T-cell (primary cell): ENCODE measurements at places on chromosomes 7 and 10.

DNA sequence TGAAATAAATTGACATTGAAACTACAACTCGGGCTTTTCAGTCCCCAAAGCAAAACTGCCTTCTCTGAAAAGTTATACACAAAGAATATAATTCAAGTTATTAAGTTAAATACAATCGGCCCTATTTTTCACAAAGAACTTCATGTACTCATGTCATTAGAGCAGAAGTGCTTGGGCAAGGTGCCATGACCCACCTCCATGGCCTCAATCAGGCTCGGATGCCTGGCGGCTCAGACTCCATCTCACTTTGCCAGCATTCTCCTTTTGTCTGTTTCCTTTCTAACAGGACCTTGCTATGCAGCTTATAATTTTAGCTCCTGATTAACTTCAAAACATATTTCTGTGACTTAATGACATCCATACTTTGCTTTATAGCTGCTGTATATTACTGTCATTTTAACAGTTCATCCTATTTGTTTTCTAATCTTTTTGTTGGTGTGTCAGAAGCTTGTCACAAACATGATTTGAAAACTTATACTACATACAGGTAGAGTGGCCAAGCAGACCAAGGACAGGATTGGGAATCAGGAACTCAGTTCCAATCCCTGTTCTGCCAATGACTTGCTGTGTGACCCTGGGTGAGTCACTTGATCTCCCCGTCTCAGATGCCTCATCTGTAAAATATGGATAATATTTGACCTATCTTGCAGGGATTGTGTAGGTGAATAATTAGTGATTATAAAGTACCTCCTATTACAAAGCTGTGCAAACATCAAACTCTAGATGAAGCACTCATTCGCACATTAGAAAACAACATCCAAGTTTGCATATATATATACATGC is 60.8 kb upstream of the ITGA8 start:
- DNase-seq: no peak

DNA sequence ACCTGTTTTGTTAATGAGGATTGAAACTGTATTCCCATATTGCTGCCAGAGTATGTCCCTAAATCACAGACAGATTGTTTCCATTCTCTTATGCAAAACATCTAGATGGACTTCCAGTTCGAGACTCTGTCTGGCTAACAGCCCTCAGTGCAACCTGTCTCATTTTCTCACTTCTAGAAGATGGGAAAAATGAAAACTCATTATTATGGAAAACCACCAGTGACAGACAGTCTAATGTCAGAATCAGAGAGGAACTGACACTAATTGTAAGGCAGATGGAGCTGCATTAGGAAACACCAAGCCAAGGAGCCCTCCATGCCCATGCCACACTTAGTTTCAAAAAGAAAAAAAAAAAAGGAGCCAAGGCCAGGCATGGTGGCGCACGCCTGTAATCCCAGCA is 61.6 kb downstream of the NPSR1 start:
- DNase-seq: no peak

DNA sequence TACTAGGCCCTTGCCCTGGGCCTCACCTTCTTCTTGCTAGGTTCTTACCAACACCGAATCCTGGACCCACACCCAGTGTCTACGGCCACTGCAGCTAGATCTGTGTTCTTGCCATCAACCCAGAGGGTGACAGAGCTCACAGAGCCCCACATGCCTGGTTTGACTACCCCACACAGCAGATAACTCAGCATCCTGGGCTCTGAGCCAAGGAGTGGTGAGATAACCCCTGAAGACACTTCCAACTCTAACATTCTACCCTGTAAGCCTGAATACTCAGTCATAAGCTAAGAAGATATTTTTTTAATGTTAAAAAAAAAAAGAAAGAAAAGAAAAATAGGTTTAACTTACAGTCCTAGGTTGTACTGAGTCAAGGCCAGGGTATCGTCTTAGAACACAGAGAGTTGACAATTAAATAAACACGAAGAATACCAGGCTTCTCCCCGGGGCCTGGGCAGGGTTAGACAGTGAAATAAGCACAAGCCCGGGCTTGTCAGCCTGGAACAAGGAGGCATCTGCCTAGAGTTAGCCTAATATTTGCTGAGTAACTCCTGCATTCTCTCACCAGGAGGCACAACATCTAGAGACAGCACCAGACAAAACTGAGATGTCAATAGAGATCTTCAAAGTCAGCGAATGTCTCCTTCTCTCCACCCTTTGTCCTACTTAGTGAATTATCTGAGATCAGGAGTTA is 556.5 kb upstream of the LRRN3 start:
- no peak for DNase-seq

- no peak for DNase-seq
These were observed 18.5 kb upstream of the MGMT start for GRCh38 chr10:129448539-129448938.

- DNase-seq: no peak
These were observed 661.2 kb upstream of the GALNT17 start for GRCh38 chr7:70470746-70471145.

DNA sequence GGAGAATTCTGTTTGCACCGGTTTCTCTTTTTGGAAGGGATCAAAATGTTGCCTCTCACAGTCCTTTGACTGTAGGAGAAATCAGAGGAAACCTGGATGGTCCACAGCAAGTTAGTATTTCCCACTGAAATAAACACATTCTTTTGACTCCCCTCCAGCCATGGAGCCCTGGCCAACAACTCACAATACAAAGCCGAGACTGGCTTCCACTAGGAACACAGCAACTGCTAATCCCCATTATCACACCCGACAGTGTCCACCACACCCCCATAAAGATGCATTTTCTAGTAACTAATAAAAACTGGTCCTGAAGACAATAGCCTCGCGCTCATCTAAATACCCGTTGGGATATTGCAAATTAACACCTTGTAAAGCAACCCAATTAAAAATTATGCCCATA is 798 bp upstream of the MACROH2A2 start:
- no peak for DNase-seq

DNA sequence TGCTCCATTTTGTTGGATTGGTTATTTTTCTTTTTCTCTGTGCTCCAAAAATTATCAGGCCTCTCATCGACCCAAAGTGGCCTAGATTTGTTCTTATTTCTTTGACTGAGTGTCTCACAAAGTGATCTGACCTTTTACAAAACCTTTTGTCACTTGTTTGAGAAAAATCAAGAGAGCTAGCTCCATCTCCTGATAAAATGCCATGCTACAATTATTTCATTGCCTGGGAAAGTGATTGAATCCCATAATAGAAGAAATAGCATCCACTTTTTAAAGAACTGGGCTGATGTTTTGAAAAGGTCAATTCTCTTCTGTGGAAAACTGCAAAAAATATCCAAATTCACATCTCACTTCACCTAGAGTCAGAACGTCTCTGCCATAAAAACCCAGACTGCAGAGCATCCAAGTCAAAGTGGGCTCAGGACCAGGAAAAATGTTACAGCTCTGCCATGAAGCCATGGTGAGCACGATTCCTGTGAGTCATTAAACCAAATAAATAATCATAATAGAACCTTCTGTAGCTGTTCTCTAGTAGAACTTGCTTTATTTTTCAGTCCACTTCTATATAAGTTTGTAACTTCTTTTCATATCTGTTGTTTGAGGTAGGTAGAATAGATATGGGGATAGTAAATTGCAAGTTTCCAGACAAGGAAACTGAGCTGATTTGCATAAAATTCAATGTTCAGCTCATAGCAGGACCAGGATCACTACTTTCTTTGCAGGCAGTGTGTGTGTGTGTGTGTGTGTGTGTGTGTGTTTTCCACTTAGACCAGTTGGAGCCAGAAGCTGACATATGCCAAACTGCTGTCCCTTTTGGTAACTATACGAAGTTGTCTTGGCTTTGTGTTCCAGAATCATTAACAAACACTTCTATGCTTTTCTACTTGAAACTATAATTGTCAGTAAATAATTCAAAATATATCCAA is 632.5 kb upstream of the ANKRD30A start:
- DNase-seq: no peak
